Spinal cord (tissue), 10 donors: ENCODE measurements at places on chromosomes 7 and 10. TPM values are rescaled to one million over a fixed set of nuclear protein-coding genes. Genes with fewer than 3 reads are reported as not detected.

MYL7 gene
- total RNA-seq = not detected

PRKG1 gene
- total RNA-seq = 38.1 TPM

TMEM273 gene
- total RNA-seq = 10.9 TPM

NPY gene
- 15.2 TPM for total RNA-seq

LLCFC1 gene
- total RNA-seq = not detected

LOXL4 gene
- total RNA-seq = 1.6 TPM

OR2A5 gene
- not detected for total RNA-seq

RET gene
- total RNA-seq = 49.9 TPM

GDF10 gene
- total RNA-seq = 6.6 TPM

ATP5MK gene
- 433 TPM for total RNA-seq

FBXL13 gene
- 7.2 TPM for total RNA-seq
